Mucosa of gallbladder (tissue), 1 donor: ENCODE measurements at places on chromosomes 1 and 21. TPM values are rescaled to one million over a fixed set of nuclear protein-coding genes. Genes with fewer than 3 reads are reported as not detected.

GRCh38 chr21:9760398-9761074, 760.8 kb upstream of the TPTE start:
- DNase-seq: no peak

GRCh38 chr1:201353186-201353940, 24.1 kb downstream of the TNNT2 start:
- DNase-seq: no peak

- no peak for DNase-seq
Measured at GRCh38 chr1:40438391-40439015, 11.8 kb upstream of the ZFP69B start.

DNA sequence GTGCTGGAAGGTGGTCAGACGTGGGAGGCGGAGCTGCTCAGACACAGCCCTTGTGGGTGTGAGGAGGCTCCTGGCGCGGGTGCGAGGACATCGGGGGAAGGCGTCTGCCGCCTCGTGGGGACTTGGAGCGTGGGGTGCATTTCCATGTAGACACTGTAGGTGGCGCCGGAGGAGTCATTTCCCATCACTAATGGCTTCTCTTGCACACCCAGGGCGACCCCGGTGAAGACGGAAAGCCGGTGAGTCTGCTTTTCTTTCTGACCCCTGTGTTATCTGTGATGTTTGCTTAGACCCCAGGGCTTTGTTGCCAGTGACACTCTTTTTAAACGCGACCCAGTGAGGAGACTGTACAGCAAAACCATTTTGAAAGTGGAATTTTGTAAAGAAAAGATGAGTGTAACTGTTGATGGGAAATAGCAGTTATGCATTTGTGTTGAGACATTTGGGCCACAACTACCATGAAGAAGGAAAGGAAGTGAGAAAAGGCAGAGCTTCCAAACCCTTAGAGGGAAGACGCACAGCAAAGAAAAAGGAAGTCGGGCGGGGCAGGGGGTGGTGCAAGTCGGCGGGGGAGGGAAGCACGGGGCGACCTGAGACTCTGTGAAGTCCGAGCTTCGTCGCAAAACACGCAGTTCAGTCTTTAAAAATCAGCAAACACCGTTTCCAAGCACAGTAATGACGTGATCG, 64.0 kb downstream of the SLC19A1 start:
- peak; percentile 74 for DNase-seq

C4BPA gene
- 2.3 TPM for total RNA-seq

SGIP1 gene
- total RNA-seq: 7.0 TPM

- DNase-seq: no peak
Measured at GRCh38 chr1:90135286-90135685, 140.4 kb downstream of the ZNF326 start.

- DNase-seq: peak; percentile 72
Measured at GRCh38 chr1:206112600-206113301, 4.4 kb downstream of the AVPR1B start.

- no peak for DNase-seq
Measured at GRCh38 chr1:150551784-150552127, 2.5 kb downstream of the ADAMTSL4 start.

DNA sequence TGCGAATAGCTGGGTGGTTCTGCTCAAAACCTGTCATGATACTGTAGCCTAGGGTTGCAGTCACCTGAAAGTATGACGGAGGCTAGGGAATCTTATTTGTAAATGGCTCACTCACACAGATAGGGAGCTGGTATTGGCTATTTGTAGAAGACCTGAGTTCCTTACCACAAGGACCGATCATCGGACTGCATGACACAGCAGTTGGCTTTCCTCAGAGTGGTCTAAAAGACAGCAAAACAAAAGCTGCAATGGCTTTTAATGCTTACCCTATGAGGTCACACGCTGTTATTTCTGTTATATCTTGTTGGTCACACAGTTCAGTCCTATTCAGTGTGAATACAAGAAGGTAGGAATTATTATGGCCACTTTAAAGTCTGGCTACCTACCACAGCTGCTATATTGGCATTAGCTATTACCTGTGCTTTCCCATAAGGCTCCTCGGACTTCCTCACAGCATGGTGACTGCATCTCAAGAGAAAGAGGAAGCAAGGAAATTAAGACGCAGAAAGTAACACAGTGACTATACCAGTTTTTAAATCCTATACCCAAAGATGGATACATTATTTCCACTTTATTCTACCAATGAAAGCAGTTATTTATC, 68.4 kb upstream of the LRRC7 start:
- no peak for DNase-seq

OR2L3 gene
- not detected for total RNA-seq

GRCh38 chr1:12386130-12386529, 156.3 kb downstream of the VPS13D start:
- DNase-seq: peak; percentile 73

DNA sequence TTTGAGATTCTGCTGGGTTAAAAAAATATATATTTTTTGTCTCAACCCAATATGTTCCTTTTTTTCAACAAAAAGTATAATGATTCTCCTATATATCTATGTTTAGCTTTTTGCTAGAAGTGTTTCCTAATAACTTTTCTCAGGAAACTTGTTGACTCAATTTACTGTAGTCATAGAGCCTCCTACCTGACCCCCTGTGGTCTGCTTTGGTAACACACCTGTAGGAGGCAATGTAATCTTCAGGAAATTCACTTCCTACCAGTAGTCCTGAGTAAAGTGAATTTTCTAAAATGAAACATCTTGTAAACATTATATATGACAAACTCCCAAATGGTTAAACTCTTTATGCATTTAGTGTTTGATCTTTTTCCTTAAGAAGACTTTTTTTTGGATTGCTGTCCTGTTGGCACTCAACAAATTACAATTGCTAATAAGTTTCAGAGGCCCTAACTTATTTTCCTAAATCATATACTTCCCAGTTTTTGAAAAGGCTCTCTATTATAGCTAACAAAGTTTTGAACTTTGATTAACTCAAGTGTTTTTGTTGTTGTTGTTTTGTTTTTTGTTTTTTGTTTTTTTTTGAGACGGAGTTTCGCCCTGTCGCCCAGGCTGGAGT, 118.3 kb downstream of the OLFML2B start:
- no peak for DNase-seq

FBLIM1 gene
- total RNA-seq: 534 TPM

DNA sequence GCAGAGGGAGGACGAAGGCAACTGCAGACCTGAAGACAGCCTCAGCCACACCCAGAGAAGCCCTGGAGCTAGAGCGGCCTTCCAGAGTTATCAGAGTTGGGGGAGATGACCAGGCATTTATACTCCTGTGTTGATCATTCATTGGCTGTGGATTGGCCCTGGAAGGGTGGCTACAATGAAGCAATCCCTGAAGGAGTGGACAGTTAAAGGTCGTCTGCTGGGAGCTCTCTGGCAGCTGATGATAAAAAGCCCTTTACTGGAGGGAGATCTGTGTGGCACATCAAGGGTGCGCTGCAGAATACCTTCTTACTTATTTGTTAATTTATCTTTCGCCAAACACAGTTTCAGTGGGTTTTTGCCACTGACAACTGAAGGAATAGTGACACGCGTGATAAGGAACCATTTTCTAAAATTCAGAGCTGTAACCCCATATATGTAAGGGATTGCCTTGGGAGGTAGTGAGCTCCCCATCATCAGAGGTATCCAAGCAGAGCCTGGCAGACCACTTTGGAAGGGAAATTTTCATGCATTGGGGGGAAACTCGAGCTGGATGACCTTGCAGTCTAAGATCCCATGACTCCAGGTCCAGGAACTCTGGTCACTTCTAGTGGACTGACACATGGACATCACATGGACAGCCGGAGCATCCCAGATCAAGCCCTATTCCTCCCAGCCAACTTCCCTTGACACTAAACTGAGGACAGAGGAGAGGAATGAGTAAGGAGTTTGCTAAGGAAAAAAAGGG, 126.4 kb upstream of the GADD45A start:
- DNase-seq: no peak

DNA sequence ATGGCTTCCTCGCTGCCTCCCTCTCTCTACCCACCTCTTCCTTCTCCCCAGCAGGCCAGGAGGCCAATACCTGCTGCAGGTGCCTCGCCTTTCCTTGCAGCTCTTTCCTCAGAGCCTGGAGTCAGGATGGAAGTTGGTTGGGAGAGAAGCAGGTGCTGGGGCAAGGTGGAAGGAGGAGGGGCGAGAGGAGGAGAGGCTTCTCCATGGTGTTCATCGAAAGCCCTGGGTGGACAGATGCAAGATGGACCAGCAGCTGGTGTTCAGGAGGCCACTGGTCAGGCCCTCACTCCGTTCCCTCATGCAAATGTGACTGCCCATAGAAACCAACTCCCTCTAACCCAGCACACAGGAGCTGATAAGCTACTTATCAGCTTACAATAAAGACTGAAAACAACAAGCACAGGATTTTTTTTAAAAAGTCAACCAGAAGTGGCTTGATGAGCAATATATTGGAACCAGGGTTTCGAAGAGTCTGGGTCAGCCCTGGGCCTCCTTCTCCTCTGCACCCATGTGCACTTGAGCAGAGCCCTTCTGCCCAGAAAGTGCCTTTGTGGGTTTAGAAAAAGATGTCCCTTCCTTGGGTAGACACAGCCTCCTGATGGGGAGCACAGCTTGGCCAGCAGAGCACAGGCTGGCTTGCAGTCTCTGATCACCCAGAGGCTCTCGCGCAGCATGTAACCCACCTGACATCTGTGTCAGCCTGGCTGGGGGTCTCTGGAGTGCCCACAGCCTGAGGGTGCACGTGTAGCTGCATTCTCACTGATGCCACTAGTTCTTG, 16.6 kb upstream of the GSTM4 start:
- DNase-seq: no peak

PHLDA3 gene
- 39.4 TPM for total RNA-seq

- no peak for DNase-seq
Measured at GRCh38 chr1:169999331-169999741, 75.2 kb downstream of the KIFAP3 start.

DNA sequence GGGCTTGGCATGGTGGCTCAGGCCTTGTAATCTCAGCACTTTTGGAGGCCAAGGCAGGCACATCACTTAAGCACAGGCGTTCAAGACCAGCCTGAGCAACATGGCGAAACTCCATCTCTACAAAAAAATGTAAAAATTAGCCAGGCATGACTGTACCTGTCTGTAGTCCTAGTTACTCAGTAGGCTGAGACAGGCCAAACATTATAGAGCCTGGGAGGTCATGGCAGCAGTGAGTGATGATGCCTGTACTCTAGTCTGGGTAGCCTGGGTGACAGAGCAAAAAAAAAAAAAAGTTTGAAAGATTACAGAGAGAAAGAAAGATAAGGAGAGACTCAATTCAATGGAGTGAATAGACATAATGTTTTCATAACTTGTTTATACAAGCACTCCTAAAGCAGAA, 556.5 kb upstream of the BRINP3 start:
- no peak for DNase-seq

DNA sequence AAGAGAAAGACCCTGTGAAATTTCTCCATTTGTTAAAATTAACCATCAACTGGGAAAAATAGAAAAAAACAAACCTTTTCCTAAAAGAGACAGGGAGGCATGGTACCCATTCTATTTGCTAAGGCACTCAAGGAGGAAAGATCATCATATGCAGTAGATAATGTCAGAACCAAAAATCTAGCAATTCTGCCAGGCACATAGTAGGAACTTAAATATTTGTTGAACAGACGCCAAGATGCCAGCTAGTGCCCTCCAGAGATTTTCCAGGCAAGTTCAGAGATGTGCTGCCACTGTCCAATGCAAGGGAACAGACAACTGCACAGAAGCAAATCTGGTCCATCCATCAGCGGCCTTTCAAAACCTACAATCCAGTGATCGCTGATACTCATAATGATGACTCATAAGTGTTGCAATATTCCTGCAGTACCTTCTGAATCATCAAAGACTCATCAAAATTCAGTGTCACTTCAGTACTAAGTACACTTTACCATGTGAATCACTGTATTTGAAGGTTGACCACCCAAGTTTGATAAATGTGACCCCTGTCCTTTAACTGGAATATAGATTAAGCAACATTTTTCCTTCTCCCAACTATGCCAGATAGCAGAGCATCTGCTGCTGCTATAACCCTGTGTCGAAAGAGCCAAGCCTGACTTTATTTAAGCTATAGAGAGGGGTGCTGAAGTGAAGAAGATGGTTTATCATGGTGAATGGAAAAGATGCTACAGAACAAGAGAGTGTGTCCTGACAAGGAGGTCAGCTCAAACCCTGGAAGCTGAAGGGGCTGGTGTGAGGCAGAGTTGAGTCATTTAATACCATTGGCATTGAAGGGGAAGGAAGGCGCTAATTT, 99.1 kb downstream of the MT1HL1 start:
- DNase-seq: no peak

TMCO1 gene
- 149 TPM for total RNA-seq

DNA sequence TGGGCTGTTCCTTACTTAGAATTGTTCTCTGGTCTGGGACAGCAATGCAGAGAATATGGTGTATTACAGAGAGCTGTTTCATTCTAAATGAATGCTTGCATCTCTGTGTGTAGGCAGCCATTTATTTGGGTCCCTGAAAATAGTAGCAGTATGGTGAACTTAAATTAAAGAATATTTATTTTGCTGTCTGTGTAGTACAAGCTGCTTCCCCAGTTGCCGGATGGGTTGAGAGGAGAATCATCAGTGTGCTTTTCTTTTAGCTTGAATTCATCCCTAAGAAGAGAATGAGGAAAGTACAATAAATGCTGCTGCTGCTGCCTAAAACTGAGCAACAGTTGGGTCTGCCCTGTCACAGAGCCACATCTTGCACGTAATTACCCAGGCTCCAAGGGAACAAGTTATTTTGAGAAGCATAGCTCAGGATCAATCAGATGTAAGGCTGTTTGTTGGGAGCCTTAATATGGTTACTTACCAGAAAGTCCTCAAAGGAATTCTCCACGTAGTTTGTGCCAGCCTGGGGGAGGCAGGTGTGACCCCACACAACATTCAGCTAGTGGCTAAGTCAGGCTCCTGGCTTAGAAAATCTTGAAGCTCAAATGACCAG, 16.6 kb downstream of the ACTN2 start:
- DNase-seq: no peak

GRCh38 chr1:205678286-205679111, 1.8 kb downstream of the SLC45A3 start:
- DNase-seq: no peak

CLCA1 gene
- total RNA-seq: 0.37 TPM

OLFML3 gene
- total RNA-seq: 74.8 TPM

DNA sequence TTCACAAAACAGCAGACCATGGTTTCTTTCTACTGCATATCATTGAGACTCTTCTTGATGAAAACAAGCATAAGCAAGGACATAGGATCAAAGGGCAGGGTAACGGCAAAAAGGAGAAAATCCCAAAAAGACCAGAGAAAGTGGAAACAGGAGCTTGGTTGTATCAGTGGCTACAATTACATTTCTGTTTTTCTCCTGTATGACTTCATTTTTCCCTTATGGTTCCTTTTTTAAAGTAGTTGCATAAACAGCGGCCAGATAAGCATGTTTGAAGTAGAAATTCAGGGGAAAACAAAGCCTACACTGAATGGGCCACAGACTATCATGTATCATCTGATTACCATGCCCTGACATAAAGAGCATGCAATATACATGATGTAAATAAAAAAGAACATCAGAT, 4.6 kb downstream of the EGLN1 start:
- no peak for DNase-seq

- no peak for DNase-seq
Measured at GRCh38 chr1:217354895-217355294, 276.0 kb downstream of the GPATCH2 start.

GRCh38 chr21:29195981-29196669, 65.7 kb downstream of the MAP3K7CL start:
- peak; percentile 65 for DNase-seq

GRCh38 chr1:113303267-113303666, 87.0 kb upstream of the MAGI3 start:
- no peak for DNase-seq
